Cerebellum (tissue), 4 donors: ENCODE measurements at places on chromosomes 1 and 21.

DNA sequence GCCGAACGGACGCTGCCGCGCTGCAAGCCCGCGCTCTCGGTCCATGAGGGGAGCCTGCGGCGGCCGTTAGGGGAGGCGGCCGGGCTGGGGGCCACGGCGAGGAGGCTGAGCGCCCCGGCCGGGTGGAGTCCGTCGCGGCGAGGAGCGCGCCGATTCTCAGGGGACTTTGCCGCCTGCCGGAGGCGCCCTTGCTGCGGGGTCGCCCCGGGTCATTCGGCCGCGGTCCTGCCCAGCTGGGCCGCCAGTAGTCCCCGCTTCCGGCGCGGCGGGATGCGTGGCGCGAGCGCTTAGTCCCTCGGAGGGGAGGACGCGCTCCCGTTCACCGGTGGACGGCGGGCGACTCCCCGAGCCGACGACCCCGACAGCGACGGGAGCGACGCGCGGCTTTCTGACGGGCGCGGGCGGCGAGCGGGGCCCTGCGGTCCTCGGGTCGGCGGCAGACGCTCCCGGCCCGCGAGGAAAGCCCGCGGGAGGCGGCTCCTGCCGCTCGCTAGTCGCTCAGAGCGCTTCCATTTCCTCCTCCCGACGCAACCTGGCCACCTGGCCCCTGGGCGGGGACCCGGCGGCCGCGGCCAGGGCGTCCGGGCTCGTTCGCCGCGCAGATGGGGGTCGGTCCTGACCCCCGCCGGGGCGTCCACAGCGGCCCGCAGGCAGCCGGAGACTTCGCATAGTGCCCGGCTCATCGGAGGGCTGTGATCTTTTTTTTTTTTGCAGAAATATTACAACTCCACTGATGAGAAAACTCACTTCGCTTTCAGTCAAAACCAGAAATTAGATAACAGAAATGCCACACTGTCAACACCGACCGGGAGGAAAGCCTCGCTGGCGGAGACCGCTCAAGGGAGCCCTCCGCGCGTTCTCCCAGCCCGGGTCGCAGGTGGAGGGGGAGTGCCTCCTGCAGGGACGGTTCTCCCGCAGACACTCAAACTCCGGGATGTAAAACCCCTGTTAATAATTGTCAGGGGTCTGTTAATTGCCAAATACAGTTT lies 641 bp upstream of the ZBTB21 start:
- peak; percentile 35 for DNase-seq

- DNase-seq, result no peak
These were observed 41.2 kb upstream of the CR1L start for GRCh38 chr1:207603777-207604176.

DNA sequence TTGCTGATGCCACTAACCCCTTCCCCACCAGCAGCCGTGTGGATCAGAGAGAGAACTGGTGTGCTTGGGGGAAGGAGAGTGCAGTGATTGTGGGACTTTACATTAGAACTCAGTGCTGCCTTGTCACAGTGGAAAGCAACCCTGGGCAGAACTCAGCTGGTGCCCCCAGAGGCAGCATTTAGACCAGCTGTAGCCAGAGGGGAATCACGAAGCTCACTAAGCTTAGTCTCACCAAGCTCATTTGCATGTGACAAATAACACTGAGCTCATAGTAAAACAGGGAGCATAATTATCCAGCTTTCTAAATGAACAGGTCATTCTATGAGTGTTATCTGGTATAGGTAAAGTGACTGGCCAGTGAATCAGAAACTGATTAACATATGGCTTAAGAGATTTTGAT lies 9.8 kb upstream of the SMAP2 start:
- no peak for DNase-seq

DNA sequence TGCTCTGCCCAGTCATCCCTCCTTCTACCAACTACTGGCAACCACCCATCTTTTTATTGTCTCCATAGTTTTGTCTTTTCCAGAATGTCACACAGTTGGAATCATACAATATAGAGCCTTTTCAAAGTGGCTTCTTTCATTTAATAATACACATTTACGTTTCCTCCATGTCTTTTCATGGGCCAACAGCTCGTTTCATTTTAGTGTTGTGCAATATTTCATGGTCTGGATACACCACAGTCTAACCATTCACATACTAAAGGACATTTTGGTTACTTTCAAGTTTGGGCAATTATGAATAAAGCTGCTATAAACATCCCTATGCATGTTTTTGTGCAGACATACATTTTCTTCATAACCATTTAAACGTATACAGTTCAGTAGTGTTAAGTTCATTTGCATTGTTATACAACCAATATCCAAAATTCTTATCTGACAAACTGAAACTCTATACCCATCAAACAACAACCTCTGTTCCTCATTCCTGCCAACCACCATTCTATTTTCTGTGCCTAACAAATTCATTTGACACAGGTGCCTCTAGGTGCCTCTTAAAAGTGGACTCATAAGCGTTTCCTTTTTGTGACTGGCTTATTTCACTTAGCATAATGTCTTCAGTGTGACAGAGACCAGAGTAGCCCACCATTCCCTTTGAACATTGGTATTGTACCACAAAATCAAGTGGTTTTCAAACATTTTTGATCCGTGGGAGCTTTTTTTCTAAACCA lies 138.1 kb downstream of the NR5A2 start:
- DNase-seq, result no peak

DNA sequence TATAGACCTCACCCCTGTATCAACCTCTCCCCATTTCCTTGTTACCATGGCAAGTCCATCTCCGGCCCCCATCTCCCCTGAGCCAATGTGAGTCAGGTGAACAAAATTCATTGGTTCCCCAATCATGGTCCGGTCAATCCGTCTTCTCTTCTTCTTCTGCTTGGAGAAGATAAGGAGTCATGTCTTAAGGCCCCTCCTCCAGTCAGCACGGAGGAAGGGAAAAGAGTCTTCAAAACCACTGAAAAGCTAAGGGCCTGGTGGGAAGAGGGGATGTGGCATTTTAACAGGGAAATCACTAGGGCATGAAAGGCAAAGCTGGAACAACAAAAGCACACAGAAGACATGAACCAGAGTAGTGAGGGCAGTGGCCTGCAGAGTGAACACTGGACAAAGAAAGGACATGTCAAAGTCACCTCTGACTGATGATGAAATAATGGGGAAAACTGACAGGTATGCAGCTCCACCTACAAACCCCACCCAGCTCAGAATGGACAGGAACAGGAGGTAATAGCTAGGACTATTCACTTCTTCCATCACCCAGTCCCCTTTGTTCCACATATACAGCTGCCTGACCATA lies 4.4 kb downstream of the CDC42SE1 start:
- DNase-seq, result no peak

DNA sequence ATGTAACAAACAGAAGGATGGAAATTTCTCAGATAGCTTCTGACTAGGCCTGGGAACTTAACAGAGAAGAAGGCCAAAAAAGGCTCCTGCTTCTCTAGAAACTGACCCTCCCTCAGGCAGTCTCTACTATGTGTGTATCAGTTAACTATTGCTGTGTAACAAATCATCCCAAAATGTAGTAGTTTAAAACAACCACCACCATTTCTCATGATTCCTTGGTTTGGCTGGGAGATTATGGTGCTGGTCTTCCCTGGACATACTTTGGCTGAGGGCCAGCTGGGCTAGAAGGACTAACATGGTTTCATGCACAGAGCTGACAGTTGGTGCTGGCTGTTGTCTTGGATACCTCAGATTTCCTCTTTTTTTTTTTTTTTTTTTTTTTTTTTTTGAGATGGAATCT lies 26.2 kb upstream of the CNN3 start:
- DNase-seq, result no peak

GRCh38 chr1:59025201-59025600 lies 241.4 kb upstream of the JUN start:
- DNase-seq, result no peak

DNA sequence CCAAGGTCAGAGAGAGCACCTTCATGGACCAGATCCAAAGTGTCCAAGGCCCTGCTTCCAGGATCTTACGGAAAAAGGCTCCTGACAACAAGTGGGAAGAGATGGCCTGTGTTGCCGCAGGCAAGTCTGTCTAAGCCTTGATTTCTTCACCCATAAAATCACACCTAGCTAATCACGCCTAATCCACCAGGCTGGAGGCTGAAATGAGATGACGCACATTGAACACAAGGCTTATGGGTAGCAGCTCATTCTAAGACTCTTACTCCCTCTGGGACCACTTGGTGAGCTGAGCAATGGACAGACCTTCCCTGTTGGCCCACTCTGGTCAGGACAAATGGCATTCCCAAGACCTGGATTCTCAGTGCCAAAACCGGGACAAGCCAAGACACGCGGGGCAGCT lies 38.2 kb downstream of the GRIK3 start:
- DNase-seq, result no peak

DNA sequence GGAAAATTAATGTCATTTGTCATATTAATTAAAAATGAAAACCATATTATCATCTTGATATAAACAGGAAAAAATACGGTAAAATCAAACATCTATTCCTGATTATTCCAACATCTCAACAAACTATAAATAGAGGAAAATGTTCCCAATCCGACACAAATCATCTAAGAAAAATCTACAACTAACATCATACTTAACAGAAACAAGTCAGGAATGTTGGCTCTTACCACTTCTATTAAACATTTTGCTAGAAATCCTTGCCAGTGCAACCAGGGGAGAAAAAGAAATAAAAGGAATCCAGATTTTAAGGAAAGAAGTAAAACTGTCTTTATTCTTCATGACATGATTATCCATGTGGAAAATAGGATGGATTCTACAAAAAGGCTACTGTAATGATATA lies 77.0 kb upstream of the IRF2BP2 start:
- DNase-seq, result no peak

- DNase-seq, result no peak
These were observed 473 bp upstream of the BRDT start for GRCh38 chr1:91948501-91949355.

GRCh38 chr1:3987669-3988235 lies 87.7 kb upstream of the C1orf174 start:
- DNase-seq, result no peak

DNA sequence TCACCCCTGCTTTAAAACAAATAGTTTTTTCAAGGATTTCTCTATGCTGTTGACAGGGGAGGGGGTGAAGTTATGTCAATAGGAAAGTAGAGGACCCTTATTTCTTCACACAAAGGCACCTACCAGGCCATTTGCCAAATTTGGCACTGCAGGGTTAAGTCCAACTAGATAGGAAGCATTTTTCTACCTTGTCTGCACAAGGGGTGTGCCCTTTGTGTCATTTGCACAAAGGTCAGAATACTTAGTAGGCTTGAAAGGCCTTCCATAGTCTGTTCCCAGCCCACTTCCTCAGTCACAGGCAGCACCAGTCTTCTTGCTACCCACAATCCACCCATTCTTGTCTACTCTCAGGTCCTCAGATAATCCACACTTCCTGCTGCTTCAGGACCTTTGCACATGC lies 7.0 kb downstream of the TACSTD2 start:
- DNase-seq, result no peak

DNA sequence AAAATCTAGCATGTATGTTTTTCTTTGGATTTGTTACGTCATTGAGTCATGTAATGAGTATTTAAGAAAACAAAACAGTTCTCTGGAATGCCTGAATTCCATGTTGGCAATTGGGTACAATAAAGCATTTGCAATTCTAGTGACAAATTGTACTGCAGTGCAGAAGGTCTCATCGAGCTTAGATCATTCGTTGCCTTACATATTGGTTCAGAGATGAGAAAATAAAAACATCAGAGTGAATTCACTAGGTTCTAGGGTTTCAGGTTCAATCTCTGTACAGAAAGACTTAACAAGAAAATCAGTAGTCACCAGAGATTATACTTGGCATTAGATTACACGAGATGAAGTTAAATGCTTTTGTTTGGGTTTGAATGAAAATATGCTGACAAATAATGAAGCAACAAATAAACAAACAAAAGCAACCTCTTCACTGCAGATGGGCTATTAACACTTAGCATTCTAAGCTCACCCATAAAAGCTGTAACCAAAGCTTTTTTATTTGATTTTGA lies 124.7 kb downstream of the RYR2 start:
- DNase-seq, result no peak

DNA sequence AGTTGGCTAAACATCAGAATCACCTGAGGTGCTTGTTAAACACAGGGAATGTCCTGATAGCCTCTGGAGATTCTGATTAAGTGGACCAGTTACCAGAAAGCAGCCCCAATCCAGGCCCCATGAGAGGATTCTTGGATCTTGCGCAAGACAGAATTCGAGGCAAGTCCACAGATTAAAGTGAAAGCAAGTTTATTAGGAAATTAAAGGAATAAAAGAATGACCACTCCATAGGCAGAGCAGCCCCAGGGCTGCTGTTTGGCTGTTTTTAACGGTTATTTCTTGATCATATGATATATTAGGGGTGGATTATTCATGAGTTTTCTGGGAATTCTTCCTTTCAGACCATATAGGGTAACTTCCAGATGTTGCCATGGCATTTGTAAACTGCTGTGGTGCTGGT lies 176.2 kb downstream of the ROR1 start:
- DNase-seq, result no peak

- no peak for DNase-seq
These were observed 71.5 kb downstream of the MIS18A start for GRCh38 chr21:32207406-32207716.

DNA sequence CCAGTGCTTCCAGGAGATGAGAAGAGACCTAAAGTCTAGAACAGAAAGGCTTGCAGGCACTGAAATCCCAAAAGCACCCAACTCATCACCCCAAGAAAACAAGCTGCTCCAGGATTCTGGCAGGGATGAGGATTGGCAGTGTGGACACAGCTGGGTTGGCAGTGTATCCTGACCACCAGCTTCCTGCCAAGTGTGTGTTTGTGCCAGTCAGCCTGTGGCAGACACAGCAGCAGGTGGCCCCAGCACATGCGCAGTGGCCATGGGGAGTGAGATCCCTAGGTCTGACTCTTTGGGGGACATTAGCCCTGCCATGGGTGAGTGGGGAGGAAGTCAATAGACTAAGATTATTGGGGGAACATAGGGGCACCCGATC lies 8.7 kb upstream of the SNAPIN start:
- DNase-seq, result peak; percentile 76
